ENCODE measurements at places on chromosomes 16 and 17.

DNA sequence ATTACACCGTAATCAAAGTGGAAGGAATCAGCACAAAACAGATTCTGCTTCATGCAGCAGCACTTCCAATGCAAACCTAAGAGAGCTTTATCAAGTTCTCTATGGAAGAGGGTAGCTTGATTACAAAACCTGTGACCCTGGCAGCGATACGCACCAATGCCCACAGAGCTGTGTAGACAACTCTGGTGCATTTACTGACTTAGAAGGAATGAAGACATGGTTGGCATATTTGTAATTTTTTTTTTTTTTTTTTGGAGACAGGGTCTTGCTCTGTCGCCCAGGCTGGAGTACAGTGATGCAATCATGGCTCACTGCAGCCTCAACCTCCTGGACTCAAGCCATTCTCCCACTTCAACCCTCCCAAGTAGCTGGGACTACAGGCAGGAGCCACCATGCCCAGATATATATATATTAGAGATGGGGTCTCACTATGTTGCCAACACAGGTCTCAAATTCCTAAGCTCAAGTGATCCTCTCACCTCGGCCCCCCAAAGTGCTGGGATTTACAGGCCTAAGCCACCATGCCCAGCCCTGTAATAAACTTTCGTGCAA is 49.4 kb downstream of the XPO6 start:
- DNase-seq: no peak

DNA sequence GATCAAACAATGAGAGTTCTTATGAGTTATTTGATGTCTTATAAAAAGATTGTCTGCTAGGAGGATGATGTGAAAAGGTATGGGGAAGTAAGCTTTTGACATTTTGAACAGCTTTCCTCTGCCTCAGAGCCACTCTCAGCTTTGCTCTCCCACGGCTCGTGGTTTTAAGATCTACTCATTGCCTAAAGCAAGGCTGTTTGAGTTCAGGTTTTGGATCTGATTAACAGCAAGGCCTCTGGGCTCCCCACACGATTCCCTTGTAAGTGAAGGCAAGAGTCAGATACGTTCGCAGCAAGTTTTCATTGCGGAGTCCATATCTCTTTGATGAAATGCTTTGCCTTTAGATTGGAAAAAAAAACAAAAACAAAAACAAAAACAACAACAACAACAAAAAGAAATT is 515.0 kb upstream of the SALL1 start:
- DNase-seq: no peak

DNA sequence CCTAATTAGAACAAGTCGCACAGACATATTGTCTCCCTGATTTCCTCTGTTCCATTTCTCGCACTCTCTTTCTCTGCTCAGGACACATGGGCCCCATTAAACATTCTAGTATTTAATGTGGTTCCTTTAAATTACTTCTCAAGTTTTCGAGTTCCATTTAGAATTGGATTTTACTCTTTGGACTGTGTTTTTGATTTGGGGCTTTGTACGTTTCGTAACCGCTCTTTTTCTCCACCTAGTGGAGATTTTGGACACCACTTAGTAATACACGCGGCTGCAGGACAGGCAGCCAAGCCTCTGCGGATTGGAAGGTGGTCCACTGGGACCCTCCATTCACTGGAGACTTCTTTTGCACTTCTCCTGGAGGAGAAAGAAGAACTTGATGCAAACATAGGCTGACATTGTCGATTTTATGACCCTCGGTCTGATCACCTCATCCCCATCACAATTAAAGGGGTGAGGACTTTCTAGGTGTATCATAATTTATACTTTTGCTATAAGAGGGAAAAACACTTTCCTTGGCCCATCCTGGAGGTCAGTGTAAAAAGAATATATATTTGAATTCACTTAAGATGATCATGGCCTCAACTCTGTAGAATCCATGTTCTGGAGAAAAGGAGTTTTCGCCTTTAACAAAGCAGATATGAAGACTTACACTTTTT is 85.7 kb downstream of the NOG start:
- peak; percentile 60 for DNase-seq

GRCh38 chr17:2085648-2085949 is 30.7 kb downstream of the HIC1 start:
- no peak for DNase-seq

DNA sequence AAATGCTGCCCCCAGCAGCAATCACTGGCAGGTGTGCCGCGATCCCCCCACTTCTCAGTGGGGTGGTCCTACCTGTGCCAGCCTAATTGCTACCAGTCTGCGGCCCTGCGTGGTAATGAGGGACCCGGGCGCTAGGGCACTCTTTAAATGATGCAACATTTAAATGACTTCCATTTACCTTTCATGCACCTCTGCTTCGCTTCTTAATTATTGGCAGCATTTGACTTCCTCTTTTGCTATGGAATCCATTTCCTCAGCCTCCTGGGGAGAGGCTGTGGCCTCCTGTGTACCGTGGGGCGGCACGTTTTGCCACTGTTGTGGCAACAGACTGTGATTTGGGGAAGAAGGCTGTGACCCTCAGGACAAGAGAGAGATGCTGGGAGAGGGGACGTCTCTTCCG is 86.1 kb downstream of the RPA1 start:
- no peak for DNase-seq
